ENCODE measurements at places on chromosomes 4 and X.

- no peak for DNase-seq
These were observed 28.2 kb downstream of the SEL1L3 start for GRCh38 chr4:25834411-25835107.

GRCh38 chr4:73735231-73735630 is 5.1 kb upstream of the CXCL8 start:
- no peak for DNase-seq

DNA sequence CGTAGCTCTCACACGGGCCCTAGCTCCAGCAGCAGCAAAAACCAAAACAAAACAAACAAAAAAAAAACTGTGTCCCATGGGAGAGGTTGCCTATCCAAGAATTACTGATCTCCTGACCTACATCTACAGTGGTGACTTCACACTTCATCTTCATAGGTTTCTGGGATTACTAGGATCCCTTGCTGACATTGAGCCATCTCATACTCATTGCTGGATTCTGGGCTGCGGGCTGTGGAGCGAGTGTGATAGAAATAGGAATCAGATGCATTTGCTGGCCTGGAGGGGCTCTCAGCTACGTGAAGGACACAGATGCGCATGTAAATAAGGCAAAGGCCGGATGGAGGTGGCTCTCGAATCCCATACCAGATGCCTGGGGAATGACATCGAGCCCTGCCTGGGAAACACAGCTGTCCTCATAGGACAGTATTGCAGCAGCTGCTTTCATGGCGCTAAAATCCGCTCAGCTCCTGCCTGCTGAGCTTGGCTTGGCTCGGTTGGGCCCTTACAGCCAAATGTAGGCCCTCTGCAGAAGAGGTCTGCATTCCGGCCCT is 41.7 kb downstream of the CNGA2 start:
- no peak for DNase-seq

DNA sequence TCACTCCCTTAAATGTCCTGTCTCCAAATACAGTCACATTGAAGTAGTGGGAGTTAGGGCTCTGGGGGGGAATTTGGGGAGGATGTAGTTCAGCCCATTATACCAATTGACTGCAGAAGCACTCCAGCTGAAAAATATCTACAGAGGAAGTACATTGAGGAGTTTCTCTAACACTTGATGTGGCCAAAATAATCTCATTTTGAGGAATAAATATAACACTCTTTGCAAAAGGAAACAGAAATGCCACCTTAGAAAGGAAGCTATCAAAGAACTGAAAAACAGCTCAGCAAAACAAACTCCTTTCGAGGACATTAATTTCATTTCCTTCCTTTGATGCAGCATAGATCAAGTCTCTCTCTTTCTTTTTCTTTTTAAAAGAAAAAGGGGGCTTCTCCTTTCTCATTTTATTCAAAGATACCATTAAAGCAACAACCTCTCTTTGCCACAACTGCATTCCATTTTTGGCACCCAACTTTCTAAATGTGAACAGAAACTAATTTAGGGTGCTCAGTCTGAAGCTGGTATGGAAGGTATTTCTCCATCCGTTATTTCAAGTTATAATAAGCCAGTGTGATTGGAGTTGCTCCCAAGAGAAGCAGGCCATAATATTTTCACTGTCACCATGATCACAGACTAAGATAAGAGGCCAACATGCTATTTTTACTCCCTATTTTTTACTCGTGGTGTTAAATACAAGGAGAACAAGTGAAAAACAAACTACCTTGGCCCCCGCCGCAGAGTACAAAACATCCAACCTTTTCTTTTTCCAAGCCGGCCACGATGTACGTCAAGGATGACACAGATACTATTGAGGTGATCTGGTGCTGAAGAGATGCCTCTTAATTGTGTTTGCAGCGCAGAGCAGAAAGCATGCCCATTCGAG is 230.4 kb upstream of the GATB start:
- no peak for DNase-seq

DNA sequence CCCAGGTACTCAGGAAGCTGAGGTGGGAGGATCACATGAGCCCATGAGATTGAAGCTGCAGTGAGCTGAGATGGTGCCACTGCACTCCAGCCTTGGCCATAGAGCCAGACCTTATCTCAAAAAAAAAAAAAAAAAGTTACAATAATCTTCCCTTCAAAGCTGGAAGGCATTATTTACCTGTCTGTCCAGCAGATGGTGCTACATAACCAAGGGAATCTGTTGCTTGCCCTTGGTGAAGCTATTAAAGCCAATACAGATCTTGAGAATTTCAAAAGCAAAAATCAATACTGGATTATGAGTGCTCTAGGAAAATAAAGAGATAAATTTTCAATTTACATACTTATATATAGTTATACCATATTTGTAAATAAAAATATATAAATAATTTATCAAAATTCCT is 25.9 kb downstream of the PKD2 start:
- no peak for DNase-seq

GRCh38 chr4:56671373-56671772 is 9.7 kb downstream of the HOPX start:
- no peak for DNase-seq

DNA sequence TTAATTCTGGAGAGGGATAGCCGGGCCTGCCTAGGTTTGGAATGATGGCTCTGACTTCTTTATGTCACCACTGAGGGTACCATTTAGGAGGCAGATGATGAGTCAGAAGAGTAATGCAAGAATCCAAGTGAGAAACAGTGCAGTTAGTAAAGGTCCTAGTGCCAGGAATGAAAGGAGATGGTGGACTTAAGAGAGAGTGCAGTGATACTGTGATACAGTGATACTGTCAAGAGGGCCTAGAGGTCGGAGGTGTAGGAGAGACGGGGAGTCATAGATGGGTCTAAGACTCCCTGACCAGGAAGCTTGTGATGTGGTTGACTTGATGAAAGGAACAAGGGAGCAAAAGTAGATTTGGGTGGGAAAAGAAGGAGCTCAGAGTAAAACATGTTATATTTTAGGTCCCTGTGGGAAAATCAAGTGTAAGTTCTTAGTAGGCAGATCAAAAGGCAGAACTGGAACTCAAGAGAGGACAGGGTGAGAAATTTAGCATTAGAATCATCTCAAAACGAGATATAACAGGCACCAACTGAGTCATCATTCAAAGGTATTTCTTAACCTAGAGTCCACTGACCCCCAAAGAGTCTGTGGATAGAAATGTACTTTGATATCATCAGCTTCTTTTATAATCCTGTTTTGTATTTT is 85.0 kb downstream of the NFKB1 start:
- no peak for DNase-seq

GRCh38 chr4:13087041-13087440 is 397.1 kb downstream of the RAB28 start:
- DNase-seq = no peak

DNA sequence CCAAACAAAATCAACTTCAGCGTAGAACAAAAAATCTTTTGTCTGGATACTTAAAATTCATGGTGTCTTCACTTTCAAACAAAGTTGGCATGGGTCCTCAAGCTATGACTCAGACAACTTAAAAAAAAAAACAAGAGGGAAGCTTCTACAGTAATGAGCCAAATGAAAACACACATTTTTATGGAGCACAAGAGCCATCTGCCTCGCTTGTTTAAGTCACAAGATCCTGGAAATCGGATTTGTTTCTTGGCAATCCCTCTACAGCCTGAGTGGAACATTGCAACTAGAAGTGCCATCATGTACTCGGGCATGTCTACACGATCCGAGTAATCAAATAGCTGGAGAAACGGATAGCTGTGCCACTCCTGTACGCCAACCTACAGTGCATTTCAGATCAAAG is 22.6 kb downstream of the LAMP2 start:
- peak; percentile 69 for DNase-seq

DNA sequence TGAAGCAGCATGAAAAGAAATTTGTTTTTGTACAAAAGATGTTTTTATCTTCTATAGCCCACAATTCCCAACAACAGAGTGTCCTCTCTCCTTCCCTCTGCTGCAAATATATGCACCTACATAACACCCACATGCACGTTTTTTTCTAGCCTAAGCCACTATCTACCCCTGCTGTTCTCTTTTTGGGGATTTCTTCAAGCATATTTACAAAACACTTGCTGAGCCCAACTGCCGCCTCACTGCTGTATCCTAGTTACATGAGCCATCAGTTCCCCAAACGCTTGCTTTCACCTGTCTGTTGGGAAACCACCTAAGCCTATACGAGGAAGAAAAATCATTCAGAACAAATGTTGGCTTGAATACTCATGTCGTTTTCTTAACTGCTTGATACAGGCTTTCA is 127.2 kb downstream of the CHRNA9 start:
- DNase-seq = no peak

- DNase-seq = no peak
These were observed 41.1 kb upstream of the PPARGC1A start for GRCh38 chr4:23930750-23931488.

- DNase-seq = no peak
These were observed 1.6 kb upstream of the WWC2 start for GRCh38 chr4:183097231-183098018.

GRCh38 chr4:114597410-114598115 is 1.0 kb upstream of the UGT8 start:
- no peak for DNase-seq

DNA sequence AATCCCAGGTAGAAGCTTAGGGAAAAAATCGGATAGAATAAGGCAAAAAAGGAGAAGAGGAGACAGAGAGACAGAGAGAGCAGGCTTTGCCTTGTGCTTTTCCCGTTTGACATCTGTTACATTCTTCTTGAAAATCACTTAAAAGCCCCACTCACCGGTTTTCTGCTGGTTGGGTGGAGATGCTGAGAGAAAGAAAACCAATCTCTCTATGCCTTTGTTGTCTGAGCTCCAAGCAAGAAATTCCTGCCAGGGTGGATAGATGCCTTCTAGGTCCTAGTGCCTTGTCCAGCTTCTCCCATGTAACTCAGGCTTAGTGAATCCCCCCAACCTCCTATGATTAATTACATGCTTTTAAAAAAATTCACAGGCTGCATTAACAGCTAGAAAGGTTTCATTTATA is at the start of gene DCX:
DCX (minus strand) TSS at position 210 of the 400 bp plus-strand sequence. CDS start 1,794 bp downstream, outside the sequence.
- DNase-seq = no peak

DNA sequence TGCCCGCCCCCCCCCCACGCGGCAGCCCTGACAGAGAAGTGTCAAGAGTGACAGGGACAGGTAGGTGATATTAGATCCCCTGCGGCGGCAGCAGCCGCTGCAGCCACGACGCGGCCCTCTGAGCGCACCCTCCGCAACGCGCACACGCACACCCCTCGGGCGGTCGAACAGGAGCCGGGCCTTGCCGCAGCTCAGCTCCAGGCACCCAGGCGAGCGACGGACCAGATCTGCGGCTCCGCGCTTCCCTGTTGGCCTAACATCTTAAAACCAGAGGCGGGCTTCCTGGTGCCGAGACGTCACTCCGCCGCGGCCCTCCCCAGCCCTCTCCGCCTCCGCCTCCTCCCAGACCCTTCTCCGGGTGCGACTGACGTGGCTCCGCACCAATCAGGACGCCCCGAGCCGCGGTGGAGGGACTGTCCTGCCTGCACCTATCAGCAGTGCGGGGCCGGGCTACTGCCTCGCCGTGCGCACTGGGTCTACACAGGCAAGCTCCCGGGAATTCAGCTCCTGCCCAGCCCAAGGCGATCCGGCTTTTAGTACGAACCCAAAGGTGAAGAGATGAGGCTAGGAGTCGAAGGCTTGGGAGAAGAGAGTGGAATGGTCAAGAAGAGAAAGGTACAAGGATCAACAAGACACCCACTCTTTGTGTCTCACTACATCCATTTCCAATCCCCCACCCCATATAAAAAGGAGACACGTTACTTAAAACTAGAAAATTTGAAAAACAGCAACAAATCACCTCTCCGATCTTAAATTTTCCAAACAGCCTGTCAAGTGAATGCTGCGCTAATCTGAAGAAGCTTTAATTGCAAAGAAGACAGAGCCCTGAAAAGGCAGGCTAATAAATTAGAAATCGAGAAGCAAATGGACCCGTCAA is at the start of gene PITX2:
PITX2 (minus strand) TSS at position 237 of the 877 bp plus-strand sequence. CDS start 617 bp downstream, outside the sequence.
- no peak for DNase-seq

DNA sequence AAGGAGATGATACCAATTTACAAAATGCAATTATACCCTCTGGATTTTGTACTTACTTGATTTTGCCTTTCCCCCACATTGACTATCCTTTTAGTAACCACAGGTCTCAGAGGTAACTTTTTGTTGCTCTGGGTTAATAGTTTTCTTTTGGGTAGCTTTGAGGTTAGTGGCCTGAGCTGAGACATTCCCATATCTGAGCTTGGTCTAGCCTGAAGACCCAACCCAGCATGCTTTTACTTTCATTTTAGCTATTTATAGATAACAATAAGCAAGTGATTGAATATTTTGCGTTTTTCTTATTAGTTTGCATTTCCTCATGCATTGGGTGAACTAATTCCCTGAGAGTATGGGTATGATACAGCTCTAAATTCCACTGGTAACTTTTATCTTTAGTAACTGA is 11.8 kb downstream of the HTN1 start:
- DNase-seq = no peak

- DNase-seq = no peak
These were observed 33.2 kb upstream of the EDA2R start for GRCh38 chrX:66672106-66672505.

GRCh38 chr4:26748811-26749210 is 111.8 kb upstream of the STIM2 start:
- no peak for DNase-seq

DNA sequence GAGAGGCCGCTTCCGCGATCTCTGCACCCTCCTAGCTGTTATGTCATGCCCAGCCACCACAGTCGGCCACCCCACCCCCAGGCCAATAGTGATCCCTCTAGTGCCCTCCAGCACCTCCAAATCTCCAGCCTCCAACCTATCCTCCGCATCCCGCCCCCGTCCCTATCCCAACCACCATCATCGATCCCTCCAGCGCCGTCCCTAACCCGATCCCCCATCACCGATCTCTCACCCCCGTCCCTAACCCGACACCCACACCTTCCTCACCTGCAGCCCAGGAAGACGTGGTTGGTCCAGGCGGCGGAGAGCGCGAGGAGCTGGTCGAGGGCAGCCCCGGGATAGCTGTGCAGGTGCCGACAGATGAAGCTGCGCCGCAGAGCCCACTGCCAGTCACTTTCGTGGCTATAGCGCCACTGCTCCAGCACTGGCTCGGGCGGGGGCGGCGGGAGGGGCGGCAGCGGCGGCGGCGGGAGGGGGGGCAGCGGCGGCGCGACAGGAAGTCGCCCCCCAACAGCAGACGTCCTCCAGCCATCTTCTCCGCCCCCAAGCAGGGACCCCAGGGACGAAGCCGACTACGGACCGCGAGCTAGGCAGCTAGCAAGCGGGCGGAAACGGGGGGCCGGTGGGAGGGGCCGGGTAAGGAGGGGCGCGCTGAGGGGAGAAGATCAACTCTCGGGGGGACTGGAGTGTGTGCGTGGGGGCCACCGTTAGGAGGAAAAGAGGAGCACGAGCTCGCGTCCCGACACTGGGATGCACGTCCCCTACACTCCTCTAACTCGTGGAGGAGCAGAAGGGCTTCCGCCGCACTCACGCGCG is 552 bp downstream of the NKRF start:
- DNase-seq = no peak

- no peak for DNase-seq
These were observed 2.7 kb downstream of the SLC39A8 start for GRCh38 chr4:102342404-102343074.

GRCh38 chr4:141350122-141350905 is 129.6 kb downstream of the ZNF330 start:
- no peak for DNase-seq
